Fibroblast of the conjunctiva (primary cell): ENCODE measurements at places on chromosomes 12 and 14.

- DNase-seq: no peak
Measured at GRCh38 chr14:91288876-91289275, 44.4 kb upstream of the GPR68 start.

DNA sequence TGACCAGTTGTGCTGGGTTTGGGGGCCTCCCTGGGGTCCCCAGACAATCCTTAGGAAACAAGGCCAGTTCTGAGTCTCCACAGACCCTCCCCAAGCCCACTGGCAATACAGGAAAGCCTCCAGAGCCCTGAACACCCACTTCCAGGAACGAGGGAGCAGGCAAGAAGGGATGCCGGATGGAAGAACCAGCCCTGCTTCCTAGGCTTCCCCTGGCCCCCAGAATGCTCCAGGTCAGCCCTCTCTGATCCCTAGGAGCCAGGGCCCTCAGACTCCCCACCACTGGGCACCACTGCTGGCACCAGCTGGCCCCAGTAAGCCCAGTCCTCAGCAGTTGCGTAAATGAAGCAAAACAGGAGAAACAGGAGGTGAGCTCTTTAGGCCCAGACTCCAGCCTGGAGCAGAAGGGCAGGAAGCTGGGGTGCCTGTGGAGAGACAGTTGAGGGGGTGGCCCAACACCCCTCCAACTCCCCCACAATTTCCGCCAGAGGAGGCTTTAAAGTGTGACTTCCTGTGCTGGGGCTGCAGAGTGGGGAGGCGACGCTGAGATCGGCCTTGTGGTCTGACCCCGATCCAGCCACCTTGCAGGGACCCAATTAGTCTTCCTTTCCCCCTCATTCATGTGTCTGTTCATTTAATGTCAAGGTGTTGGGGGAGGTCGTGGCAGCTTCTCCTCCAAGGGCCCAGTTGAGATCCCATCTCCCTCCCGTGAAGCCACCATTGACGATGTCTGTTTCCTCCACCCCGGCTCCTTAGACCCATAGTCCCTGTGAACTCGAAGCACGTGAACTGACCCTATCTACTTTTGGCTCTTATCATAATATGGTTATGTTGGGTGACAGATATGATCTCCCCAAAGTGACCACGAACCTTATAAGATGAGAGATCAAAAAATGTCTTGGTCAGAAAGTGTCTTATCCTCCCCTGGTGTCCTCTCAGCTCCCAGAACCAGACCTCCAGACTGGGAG is 4.7 kb downstream of the TNFRSF1A start:
- DNase-seq: no peak

DNA sequence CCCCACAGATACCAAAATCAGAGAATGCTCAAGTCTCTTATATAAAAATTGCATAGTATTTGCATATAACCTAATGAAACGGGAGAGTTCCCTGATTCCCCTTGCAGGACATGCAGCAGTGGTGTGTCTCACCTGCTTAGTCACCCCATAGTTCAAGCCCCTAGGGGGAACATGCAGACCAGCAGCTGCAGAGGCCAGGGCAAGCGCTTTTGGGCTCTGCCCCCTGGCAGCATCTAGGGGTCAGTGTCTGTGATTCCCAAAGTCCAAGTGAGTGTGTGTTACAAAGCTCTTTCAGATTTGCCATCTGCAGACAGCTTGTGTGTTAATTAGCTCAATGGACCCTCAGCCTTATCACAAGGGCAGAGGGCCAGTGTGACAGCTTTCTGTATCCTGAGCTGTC is 110.1 kb downstream of the DNAI7 start:
- no peak for DNase-seq

DNA sequence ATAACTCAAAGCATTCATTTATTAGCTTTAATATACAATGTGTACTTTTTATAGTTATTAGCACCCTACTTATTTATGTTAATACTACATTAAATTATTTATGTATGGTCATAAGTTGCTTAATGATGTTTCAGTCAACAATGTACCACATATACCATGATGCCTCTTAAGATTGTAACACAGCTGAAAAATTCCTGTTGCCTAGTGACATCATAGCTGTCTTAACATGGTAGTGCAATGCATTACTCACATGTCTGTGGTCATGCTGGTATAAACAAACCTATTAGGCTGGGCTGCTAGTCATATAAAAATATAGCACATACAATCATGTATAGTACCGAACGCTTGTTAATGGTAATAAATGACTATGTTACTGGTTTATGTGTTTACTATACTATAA is 120.4 kb downstream of the ANO6 start:
- peak; percentile 86 for DNase-seq

DNA sequence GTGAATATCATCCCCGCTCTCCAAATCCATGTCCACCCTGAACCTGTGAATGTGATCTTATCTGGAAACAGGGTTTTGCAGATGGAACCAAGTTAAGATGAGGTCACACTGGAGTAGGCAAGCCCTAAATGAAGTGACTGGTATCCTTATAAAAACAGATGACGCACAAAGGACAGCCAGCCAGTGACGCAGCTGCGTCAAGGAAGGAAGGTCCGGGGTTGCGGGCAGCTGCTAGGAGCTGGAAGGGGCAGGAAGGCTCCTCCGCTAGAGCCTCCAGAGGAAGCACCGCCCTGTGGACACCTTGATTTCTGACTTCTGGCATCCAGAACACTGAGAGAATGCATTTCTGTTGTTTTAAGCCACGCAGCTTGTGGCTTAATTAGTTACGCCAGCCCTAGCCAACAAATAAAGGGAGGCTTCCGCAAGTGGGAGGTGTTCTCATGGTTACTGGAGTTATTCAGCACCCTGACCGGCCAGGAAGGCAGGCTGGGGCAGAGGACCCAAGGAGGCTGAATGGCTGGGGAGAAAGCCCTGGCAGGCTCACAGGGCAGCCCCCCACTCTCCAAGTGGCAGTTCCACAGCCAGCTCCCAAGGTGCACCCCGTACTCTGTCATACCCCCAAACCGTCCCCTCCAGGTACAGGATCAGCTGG is 127.6 kb upstream of the NCOR2 start:
- DNase-seq: no peak

DNA sequence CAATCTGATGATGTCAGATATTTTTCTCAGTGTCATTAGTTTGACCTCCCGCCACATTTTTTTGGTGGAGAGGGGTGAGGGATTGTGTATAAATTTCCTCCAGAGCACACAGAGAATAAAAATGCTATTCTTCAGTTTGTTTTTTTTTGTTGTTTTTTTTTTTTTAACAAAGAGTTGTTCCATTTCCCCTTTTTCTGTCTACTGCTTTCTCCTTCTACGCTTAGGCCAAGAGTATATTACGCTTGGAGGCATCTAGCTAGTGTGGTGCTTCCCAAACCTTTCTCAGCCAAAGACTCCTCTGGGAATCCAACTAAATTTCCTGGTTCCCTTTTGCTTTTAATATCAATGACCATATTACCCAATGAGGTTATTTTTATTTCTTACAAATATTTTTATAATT is 465.6 kb downstream of the ZFP36L1 start:
- no peak for DNase-seq

DNA sequence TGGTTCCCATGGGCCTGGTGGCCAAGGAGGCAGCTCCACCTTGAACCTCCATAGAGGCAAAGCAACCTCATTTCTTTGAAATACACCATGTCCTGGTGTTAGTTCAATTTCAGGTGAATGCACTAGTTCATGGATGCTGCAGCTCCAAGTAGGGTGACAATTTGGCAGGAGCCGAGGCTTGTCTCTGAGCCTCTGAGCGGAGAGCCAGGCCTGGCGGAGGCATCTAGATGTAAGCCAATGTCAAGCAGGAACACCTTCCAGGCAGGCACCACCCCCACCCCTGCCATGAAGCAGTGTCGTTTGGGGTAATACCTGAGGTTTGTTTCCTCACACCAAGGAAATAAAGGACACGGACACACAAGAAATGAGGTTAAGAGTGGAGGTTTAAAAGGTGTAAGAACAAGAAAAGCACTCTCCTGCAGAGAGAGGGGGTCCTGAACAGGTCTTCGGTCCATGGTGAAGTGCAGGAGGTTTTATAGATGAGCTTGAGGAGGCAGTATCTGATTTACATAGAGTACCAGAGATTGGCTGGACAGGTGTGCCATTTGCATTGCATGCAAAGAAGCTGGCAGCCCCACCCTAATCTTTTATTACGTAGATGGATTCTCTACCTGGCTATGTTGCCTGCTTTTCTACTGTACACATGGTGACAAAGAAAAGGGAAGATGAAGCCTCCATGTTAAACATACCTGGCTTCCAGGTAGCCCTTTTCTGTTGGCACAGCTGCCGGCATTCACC is 60.3 kb downstream of the RIN3 start:
- no peak for DNase-seq

GRCh38 chr12:75642226-75642625 is 130.8 kb upstream of the KRR1 start:
- no peak for DNase-seq

- DNase-seq: no peak
Measured at GRCh38 chr12:43806737-43807072, 588 bp upstream of the TWF1 start.
